ENCODE measurements at places on chromosomes 6 and 20.

GRCh38 chr6:53390010-53390409 lies 41.3 kb upstream of the ELOVL5 start:
- no peak for DNase-seq

GRCh38 chr6:5855787-5856470 lies 150.8 kb downstream of the NRN1 start:
- no peak for DNase-seq

GRCh38 chr6:44264154-44265006 lies 971 bp downstream of the NFKBIE start:
- DNase-seq, result peak; percentile 80

DNA sequence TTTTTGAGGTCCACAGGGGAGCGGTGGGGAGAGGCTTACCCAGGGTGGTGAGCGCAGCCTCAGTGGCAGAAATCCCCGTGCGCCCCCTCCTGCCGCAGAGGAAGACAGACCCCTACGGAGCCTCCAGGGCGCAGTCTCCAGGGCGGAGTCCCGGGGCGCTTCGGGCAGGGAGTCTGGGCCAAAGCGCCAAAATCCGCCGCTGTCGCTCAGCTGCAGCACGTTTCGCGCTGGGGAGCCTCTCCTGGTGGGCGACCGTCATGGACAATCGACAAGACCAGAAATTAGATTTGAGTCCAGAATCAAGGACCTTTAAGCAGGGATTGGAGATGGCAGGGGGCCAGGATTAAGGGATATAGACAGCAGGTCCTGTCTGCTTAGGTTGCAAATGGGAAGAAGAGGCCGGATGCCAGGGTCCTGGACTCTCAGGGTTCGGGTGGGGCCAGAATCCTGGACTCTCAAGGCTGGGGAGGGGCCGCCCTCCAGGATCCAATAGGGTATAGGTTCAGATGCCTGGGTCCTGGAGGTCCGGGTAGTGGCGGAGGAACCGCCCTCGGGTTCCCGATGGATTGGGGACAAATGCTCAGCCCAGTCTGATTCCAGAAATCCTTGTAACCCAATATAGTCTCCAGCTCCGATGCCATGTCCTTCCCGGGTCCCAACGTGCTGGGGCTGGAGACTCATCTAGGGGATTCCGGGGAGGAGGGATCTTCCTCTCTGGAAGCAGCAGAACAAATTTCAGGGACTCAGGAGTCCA lies 7.9 kb upstream of the HLA-E start:
- DNase-seq, result no peak

DNA sequence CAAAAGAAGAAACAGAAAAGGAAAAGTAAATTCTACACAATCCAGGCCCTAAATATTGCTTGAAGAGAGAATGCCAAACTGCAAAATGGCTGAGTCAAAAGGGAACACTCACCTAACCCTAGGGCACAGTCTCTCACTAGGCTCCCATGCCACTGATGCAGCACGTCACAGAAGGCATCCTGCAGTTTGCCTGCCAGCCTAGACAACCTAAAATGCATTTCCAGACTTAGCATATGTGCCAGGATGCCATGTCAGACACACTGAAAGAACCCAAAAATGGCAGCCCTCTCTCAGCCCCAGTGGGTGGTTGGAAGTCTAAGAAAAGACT lies 10.6 kb upstream of the SIRPD start:
- no peak for DNase-seq

DNA sequence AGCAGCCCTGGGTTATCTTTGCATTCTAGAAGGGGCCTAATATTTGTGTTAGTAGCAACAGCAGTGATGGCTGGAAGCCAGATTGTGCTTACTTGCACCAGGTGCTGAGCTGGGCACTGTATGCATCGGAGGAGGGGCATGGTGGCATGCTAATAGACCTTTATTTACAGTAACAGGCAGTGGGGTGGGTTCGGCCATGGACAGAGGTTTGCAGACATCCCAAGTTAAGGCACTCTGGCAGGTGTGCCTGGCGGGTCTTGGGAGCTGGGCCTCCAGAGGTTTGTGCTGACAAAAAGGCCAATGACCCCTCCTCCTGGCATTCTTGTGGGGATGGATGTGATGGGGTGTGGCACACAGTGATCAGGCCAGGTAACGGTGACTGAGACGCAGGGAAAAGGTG lies 39.0 kb upstream of the CD93 start:
- DNase-seq, result no peak

DNA sequence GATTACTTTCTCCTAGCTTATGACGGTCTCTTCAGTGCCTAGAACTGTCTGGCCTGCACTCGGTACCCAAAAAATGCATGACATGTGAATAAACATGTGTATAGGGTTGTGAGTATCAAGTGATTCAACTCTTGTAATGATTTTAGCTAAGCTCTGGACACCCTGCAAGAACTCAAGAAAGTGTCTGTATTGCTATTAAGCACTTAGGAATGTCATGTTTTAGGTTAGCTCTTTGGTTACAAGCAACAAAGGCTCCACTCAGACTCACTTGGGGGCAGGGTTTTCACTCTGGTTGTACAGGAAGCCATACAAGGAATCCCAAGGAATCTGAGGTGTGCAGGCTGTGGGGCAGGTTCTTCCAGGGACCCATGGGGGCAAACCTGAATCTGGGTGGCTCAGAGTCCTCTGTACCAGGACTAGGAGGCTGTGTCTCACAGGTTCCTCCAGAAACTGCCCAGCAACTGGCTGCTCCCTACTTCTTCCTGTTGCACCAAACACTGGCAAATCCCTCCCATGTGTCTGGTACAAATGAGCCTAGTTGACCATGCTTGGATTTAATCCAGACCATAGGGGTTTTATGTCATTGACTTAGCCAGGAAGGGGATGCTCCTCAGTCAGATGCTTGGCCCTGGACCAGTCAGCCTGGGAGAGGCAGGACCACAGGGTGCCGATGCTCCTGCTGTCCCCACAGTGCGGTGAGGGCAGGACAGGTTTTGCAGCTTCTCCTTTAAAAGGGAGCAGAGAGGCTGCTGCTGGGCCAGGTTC lies 77.9 kb upstream of the CDH4 start:
- DNase-seq, result no peak

DNA sequence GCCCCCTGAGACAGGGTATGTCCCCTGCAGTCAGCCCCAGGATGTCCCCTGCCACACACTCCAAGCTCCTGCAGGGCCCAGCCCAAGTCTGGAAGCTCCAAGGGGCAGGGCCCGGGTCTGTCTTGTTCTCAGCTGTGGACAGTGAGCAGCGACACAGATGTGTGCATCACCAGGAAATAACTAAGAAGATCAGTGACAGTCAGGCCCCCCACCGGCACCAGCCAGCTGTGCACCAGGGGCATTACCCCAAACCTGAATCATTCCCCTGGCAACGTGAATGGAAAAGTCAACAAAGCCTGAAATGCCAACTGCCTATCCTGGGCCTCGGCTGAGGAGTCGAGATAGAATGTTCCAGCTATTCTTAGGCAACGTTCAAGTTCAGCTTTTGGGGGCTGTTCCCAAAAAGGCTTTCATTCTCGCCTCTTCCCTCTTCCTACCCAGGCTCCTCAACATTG lies 105.0 kb downstream of the PREX1 start:
- no peak for DNase-seq

- DNase-seq, result no peak
Observed at GRCh38 chr20:23640018-23640601, 2.4 kb upstream of the CST3 start.

GRCh38 chr6:42393339-42393738 lies 58.4 kb downstream of the TRERF1 start:
- DNase-seq, result no peak

GRCh38 chr20:7994809-7995208 lies 24.8 kb downstream of the TMX4 start:
- no peak for DNase-seq

DNA sequence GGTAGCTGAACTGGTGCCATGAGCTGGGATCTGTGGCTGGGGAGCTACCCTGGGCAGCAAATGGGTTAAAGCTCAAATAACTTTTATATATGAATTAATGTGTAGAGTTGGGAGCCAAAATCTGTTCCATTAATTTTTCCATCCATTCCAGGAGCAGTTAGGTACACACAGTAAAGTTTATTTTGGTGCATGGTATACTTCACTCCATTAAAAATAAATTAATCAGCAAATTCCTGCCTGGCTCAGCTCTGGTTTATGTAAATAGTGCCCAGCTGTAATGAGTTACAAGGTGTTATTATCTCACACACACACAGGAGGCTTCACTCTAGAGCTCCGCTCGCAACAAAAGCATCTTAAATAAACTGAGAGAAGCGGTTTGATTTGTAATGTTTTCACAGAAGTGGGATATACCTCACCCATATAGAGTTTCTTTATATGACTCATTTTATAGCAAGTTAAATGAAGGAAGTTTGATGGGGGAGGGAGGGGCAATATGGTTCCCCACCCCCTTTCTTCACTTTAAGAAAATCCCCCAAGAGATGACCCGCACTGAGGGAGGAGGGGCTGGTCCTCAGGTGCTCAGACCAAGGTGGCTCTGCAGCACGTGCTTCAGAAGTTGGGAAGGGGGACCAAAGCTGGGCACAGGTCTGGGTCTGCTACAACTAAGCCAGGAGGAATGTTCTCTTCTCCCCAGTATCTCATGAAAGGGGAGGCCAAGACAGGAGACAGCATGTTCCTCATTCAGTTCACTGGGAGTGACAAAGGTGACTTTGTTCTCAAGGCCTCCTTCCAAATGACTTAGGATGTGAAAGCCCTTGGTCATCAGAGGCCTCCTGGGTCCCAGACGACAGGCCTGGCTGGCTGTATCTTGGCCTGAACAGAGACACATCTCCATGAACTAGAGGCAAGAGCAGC lies 10.5 kb upstream of the FAM83C start:
- DNase-seq, result no peak

DNA sequence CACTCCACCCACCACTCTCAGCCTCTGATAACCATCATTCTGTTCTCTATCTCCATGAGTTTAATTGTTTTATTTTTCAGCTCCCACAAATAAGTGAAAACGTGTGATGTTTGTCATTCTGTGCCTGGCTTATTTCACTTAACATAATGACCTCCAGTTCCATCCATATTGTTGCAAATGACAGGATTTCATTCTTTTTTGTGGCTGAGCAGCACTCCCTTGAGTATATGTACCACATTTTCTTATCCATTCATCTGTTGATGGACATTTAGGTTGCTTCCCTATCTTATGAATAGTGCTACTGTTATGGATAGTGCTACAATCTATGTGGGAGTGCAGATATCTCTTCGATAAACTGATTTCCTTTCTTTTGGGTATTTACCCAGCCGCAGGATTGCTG lies 103.3 kb upstream of the PDE7B start:
- no peak for DNase-seq

GRCh38 chr20:62723351-62723750 lies 14.7 kb downstream of the NTSR1 start:
- DNase-seq, result no peak

DNA sequence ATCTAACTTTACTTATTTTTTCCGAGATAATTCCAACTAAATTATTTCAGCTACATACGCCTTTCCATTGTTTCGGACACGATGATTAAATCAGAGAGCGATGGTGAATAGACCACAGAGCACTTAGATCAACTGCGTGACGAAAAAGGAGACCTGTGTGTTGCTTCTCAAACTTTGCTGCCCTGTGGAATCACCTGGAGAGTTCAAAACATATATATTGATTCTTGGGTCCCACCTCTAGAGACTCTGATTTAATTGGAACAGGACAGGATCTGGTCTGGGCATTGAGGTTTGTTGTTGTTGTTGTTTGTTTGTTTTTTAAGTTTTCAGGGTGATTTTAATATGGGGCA lies 401 bp upstream of the TNFRSF21 start:
- DNase-seq, result no peak

DNA sequence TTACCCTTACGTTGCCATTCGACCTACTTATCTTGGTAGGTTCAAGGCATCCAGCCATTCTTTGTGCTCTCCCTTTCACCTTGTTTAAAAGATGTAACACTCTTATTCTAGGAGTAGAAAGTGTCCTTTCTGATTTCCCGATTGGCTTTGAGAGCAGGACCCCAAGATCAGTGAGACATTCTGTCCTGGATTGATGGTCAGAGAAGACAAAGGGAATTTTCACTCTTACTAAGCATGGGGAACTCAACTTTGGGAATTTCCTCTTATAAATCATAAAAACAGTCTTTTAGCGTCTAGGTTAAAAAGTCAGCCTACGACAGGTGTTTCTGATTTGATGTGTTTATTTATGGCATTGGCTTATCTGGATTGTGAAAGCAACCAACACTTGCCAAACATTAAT lies 2.8 kb upstream of the AARS2 start:
- DNase-seq, result no peak
